A172 (cell line): ENCODE measurements at places on chromosomes 3 and 15. TPM values are rescaled to one million over a fixed set of nuclear protein-coding genes. Genes with fewer than 3 reads are reported as not detected.

VGLL3 gene
- total RNA-seq, result not detected in 2 replicates

THPO gene
- 0.14 and 0.43 TPM in 2 replicates for total RNA-seq

DNA sequence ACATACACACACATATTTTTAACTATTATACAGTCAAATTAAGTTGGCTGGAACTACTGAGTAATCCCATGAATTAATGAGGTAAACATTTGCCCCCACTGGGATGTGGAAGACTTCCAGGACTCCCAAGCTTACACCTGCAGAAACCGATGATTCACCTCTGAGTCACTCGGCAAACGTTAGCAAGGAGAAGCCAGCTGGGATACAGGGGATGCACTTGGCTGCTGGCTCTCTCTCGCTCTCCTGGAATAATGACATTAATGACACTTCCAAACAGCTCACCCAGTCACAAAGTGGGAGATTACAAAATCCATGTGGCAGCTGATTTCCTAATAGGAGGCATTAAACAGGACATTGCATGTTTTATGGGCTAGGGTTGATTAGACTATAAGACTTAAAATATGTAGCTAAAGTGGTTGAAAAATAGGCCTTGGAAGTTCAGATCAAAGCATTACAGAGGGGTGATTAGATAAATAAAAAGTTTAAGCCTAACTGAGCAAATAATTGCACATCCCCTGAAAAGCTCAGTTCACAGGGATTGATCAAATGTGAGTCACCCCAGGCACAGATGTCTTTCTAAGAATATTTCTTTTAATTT lies 500.9 kb downstream of the SOX2 start:
- DNase-seq, result peak; percentile 99

GRCh38 chr3:112860898-112861297 lies 14.2 kb upstream of the CD200R1L start:
- no peak for DNase-seq

CSPG4 gene
- total RNA-seq, result 132 and 171 TPM in 2 replicates

HIGD2B gene
- not detected in 2 replicates for total RNA-seq

- DNase-seq, result peak; percentile 44
Measured at GRCh38 chr3:140470962-140471361, 206.9 kb upstream of the TRIM42 start.

GRCh38 chr3:25589104-25589782 lies 75.5 kb downstream of the TOP2B start:
- no peak for DNase-seq

- DNase-seq, result peak; percentile 45
Measured at GRCh38 chr15:66661432-66662096, 40.5 kb upstream of the SMAD6 start.

GRCh38 chr3:51887620-51888019 lies 12.2 kb upstream of the IQCF5 start:
- DNase-seq, result no peak

DNA sequence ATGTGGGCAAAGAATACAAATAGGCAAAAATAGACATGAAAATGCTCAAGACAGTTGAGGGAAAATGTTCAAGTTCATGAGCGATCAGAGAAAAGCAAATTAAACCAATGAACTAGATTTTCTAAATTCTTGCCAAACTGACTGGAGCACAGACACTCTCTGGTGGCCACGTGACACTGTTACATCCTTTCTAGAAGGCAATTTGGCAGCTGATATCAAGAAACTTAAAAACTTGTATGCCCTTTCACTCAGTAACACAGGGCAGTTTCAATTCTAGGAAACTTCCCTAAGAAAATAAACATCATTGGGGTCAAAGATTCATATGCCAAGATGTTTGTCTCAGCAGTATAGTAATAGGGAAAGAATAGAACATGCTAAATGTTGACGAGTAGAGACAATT lies 52.2 kb downstream of the ABHD5 start:
- DNase-seq, result no peak

DNA sequence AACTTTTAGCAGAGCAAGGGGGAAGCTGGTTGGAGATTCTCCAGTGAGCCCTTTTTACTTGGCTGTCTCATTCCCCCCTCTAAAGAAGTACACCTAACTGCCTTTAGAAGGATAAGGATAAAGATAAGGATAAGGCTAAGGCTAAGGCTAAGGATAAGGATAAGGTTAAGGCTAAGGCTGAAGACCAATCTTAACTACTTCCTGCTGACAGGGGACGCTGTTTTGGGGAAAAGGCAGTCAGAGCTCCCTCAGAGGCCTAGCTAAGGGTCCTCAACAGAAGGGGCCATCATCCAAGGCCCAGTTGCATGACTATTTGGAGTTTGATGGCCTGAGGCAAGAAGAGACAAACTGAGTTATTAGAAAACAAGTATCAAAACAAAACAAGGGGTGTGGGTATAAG lies 94.3 kb upstream of the ARPP21 start:
- no peak for DNase-seq

DNA sequence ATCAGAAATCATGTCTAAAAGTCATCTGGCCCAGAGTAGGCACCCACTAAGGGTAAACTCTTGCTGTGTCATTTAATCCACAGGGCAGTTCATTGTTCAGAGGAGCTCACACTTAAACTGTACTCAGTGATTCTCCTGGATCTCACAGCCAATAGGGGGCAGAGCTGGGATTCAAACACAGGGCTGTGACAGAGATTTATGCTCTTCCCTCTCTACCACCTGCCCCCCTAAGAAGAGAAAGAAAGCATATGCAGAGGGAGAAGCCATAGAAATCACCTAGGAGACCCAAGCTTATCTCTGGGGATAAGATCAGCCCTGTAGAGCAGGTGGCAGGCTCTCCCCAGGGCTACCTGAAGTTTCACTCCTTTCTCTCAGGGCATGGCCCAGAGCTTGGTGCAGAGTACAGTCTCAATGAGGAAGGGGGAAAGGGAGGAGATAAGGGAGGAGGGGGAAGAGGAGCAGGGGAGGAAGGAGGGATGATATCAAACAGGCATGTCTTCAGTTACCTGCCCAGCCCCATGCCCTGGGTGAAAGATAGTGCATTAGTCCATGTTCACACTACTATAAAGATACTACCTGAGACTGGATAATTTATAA lies 51.8 kb upstream of the ADPGK start:
- no peak for DNase-seq

GRCh38 chr15:41465822-41466421 lies 27.8 kb upstream of the ITPKA start:
- peak; percentile 43 for DNase-seq

- no peak for DNase-seq
Measured at GRCh38 chr3:59540241-59540640, 490.4 kb upstream of the CFAP20DC start.

DNA sequence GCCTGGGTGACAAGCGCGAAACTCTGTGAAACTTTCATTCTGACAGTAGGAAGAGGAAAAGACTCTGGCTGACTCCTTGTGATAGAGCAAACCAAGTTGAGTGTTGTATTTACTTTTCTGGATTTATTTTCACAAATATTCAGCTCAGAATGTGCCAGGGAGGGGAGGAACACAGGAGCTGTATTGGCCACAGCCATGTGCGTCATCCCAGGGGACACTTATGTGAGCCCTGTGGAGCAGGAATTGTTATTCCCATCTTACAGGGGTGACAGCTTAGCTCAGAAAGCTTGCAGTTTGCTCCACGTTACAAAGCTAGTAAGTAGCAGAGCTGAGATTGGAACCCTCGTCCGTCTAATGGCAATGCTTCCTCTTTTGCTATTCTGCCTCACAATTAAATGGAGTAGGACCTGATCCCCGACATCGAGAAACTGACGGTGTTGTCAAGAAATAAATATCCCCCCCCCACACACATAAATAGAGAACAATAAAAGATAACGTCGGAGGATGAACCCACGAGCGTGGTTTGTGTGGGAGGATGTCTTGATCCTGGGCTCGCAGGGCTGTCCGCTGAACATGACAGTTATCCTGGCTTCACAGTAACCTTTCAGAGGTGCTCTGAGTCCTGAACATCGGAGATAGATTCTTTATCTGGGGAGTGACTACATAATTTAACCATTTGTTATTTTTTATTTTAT lies 151.6 kb upstream of the CTDSPL start:
- DNase-seq, result no peak

DNA sequence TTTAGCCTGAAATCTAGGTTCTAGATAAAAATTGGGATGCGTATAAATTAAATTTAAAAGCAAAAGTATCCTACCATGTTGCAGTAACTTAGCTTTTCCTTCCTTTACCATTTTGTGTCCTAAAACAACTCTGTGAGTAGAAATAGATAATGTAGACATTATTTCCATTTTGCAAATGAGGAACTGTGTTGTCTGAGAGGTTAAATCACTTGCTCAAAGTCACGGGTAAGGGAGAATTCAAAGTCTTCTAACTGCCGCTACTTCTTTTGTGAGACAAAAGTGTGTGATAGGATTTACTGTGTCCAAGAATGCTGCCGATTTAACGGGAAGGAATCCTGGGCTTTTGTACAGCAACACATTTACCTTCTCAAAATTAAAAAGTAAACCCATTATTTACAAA lies 40.7 kb downstream of the MYO1E start:
- no peak for DNase-seq

ACP3 gene
- total RNA-seq, result not detected in 2 replicates

DNA sequence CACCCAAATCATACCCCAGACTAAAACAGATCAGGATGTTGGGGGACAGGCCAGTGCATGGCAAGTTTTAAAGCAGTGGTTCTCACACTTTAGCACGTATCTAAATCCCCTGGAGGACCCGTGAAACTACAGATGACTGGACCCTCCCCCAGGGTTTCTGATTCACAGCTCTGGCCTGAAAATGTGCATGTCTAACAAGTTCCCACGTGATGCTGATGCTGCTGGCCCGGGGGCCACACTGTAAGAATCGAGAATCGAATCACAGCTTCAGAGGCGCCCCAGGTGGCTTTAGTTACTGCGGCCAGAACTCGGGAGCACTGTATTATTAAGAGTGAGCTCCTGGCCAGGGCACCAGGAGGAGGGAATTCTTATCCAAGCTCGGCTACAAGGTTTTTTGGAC lies 11.6 kb downstream of the ADAMTS17 start:
- no peak for DNase-seq

- peak; percentile 54 for DNase-seq
Measured at GRCh38 chr3:4492208-4493013, 737 bp upstream of the ITPR1 start.
